Activated CD8-positive, alpha-beta memory T cell treated with anti-CD3 and anti-CD28 coated beads, Interleukin-2, amount 10 ng/mL, durations not matched to agents 7 days and 5 days (primary cell): ENCODE measurements at places on chromosomes 4 and X.
A peak's percentile ranks its signal among the peaks of the same experiment; 100 is the strongest.

GRCh38 chr4:60847614-60848013 lies 352.5 kb upstream of the ADGRL3 start:
- DNase-seq = no peak

DNA sequence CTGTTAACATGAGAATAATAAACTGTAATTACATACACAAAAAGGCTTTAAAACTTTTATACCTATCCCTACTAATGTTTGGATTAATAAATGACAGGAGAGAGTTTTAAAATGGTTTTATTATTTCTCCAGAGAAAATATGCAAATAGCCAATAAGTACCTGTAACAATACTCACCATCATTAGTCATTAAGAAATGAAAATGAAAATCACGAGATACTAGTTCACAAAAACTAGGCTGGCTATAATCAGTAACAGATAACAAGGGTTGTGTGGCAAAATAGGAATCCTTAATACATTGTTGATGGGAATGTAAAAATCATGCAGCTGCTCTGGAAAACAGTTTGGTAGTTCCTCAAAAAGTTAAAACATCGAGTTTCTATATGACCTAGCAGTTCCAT lies 25.2 kb upstream of the AP1AR start:
- DNase-seq = no peak

- DNase-seq = no peak
These were observed 50.1 kb upstream of the MSANTD1 start for GRCh38 chr4:3198906-3199305.

DNA sequence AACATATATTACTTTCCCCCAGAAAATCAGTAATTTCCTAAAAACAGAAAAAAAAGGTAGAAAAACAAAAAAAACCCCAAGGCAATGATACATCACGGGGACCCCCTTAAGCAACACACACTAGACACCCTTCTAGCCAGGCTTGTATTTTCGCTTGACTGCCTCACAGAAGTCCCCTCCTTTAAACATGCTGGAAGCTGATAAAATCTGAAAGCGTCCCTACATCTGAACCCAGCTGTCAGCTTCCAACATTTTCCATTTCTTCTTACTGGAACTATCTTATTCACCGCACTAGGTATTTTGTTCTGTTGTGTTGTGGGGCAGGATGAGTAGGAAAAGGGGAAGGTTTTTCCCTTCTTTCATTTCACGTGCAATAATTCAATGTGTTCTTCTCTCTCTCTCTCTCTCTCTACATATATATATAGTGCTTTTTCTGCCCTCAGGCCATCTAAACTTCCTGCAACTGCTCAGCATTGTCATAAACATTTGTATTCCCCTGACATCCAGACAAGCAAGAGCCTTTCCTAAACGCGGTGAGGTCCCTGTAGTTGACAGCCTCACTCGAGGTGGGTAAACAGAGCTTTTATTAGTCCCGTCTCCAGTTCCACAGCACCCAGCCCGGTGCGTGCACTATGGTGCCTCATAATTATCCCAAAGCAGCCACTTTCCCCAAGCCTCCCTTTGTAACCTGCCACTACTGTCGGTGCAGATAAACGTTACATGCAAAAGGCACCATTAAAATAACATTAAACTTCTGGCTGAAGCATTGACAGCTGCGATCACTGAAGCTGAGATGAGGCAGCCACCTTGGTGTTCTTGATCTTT lies 82.5 kb downstream of the GATB start:
- DNase-seq = no peak

DNA sequence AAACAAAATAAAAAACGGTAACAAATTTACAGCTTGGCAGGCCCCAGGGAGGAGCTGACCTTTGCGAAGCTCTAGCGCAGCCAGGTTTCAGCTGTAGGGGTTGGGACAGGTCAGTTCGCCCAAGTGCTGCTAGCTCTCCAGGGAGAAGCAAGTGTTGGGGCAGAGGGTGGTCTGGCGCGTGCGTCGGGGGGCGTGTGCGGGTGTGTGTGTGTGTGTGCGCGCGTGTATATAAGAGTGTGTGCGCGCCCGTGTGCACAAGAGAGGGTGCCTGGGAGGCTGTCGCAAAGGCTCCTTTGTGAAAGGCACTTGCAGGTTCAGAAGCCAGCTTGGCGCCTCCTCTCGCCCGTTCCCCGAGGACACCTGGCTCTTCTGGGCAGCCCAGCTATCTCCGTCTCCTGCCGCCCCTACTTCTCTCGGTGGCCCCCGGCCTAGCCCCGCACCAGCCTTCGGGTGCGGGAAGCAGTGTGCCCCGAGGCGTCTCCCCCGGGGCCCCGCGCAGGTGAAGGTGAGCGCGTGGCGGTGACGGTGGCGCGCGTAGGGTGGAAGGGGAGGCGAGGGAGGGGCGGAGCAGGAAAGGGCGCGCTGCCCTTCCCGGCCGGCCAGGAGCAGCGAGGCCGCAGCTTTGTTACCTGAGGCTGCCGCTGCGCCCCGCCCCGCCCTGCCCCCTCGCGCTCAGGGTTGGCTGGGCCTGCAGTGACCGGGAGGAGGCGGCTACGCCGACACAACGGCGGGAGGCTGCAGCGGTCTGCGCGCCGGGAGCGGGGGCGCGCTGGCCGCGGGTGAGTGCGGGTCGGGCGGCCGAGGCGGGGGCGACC lies at the start of gene FHDC1:
Gene FHDC1 (plus strand): TSS at position 693 of the 815 bp plus-strand sequence. CDS start 6,735 bp downstream, outside the sequence.
- no peak for DNase-seq

- DNase-seq = no peak
These were observed 86.3 kb downstream of the BCOR start for GRCh38 chrX:40011322-40012038.

DNA sequence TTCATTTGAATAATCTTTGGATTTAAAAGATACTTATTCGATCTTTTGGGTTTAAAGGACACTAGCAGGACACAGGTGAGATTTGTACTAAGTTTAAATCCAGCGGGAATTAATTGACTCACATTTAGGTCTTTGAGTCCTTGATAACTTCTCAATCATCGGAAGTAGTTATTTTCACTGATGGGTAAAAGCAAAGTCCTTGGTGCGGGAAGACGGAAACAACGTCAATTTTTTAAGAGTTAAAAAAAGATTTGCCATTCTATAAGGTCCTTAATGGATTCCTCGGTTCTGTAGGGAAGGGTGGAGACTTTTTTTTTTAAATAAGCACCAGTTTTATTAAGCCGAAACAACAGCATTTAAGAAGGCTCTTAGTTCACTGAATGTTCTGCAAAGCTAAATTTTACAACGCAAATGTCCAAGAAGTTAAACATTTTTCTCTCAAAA lies 2.9 kb downstream of the TMSB4X start:
- no peak for DNase-seq

GRCh38 chr4:48403779-48404178 lies 62.5 kb downstream of the SLAIN2 start:
- no peak for DNase-seq

DNA sequence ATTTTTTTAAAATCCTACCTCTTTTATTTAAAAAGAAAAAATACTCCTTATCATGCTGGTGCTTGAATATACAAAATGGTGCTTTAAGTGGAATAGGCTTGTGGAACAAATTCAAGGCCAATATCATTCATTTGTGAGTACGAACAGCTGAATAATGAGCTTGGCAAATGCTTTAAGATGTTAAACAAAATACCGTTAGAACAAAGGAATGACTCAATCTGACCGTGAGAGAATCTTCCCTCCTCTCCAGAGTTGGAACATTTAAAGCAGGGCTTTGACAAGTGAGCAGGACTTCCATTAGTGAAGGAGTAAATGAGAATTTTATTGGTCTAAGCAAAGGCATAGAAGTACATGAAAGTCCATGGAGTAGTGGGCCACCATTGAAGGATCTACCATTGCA lies 74.5 kb downstream of the DCLK2 start:
- DNase-seq = no peak

DNA sequence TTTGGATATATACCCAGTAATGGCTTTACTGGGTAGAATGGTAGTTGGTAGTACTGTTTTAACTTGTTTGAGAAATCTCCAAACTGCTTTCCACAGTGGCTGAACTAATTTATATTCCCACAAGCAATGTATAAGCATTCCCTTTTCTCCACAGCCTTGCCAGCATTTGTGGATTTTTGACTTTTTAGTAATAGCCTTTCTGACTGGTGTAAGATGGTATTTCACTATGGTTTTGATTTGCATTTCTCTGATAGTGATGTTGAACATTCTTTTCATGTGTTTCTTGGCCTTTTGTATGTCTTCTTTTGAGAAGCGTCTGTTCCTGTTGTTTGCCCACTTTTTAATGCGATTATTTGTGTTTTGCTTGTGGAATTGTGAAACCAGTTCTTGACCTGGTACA lies 290.5 kb downstream of the BMPR1B start:
- no peak for DNase-seq

GRCh38 chrX:101287402-101287801 lies 3.7 kb downstream of the TAF7L start:
- DNase-seq = no peak

- DNase-seq = no peak
These were observed 3.4 kb downstream of the AFP start for GRCh38 chr4:73439445-73439844.

DNA sequence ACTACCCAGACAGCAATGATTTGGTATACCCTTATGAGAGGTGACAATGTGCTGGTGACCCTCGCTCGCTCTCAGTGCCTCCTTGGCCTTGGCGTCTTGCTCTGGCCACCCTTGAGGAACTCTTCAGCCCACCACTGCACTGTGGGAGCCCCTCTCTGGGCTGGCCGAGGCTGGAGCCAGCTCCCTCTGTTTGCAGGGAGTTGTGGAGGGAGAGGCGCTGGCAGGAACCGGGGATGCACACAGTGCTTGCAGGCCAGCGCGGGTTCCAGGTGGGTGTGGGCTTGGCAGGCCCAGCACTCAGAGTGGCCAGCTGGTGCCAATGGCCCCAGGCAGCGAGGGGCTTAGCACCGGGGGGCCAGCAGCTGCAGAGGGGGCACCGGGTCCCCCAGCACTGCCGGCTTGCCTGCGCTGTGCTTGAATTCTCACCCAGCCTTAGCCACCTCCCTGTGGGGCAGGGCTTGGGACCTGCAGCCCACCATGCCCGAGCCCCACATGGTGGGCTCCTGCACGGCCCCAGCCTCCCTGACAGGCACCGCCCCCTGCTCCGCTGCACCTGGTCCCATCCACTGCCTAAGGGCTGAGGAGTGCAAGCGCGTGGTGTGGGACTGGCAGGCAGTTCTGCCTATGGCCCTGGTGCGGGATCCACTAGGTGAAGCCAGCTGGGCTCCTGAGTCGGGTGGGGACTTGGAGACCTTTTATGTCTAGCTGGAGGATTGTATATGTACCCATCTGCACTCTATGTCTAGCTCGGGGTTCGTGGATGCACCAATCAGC lies 857.0 kb upstream of the IGFBP7 start:
- DNase-seq = no peak

- DNase-seq = no peak
These were observed 246.7 kb downstream of the GPAT3 start for GRCh38 chr4:83782591-83782990.

DNA sequence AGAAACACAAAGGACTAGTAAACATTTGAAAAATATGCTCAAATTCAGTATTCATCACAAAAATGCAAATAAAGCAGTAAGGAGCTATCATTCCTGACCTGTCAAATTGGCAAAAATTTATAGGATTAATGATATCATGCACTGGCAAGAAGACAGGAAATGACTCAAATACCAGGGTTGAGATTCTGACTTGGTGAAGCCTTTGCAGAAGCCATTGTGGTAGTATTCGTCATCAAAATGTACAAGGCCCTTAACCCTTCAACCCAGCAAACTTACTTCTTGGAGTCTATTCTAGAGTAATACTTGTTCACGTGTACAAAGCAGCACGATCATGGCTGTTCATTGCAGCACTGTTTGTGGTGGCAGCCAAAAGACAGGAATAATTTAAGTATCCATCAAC lies 132.4 kb downstream of the ENOX2 start:
- DNase-seq = no peak

DNA sequence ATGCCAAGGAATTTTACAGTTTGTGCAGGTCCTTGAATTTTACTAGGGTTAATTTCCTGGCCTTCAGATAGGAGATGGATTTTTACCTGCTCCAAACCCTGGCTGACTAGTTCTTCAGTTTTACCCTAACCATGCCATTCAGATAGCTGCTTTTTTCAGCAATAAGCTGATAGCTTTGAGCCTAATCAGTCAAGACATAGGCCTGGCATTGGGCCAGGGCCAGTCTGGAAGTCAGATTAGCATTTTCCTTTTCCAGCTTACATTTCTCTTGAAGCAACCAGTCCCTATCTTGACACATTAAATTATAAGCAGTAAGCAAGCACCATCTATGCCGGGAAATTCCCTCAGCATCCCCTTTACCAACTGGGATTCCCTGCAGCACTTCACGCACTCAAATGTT lies 177.1 kb downstream of the ADGRA3 start:
- DNase-seq = no peak

DNA sequence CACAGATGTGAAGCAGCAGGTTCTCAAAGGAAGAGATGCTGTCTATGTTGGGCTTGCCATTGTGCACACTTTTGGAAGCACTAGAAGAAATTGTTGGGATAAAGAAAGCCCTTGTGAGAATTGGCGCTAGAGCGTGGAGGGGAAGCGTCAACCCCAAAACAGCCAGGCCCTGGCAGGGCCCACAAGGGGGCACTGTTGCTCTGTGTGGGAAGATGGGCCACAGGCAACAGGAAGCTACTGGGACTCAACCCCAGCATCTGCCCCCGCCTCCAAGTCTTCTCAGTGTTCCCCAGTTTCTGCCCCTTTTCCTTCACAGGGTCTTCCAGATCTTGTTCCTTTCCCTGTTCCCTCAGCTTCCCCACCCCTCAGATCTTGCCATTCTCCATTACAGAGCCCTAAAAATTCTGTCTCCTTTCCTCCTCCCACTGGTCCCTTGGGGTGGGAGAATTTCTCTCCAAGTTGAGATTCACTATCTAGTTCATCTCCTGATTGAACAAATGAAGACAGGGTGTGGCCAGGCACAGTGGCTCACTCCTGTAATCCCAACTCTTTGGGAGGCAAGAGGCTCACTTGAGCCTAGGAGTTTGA lies 85.5 kb downstream of the STARD8 start:
- peak; percentile 70 for DNase-seq

GRCh38 chr4:129394635-129395034 lies 298.7 kb downstream of the C4orf33 start:
- DNase-seq = no peak

DNA sequence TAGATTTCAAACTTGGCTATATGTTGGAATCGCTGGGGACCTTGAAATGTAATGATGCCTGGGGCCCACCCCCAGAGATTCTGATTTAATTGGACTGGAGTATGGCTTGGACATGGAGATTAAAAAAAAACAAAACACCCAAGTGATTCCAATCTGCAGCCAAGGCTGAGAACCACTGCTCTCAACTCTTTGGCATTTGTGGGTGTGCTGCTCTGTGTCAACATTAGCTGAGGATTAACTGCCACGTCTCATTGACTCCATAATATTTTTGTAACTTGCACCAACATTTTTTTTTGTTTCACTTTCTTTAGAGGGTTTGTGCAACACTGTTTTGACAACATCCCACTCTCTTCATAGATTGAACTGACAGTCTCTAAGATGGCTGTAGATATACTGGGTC lies 41.1 kb upstream of the PDK3 start:
- DNase-seq = no peak
